Temporal lobe (tissue), 4 donors: ENCODE measurements at places on chromosomes 16 and 17. TPM values are rescaled to one million over a fixed set of nuclear protein-coding genes. Genes with fewer than 3 reads are reported as not detected.

The HOXB13 gene
- not detected for total RNA-seq

The TBC1D3G gene
- 0.74 TPM for total RNA-seq

The CBFA2T3 gene
- total RNA-seq, result 2.5 TPM

The PIMREG gene
- total RNA-seq, result 3.4 TPM

The ZNF830 gene
- total RNA-seq, result 17.2 TPM

The OTOA gene
- total RNA-seq, result 0.25 TPM

The DNAAF8 gene
- total RNA-seq, result 0.49 TPM

The ANKS3 gene
- total RNA-seq, result 18.2 TPM

The HASPIN gene
- total RNA-seq, result 0.25 TPM

The FOXN1 gene
- total RNA-seq, result not detected

The TMEM235 gene
- total RNA-seq, result not detected

The CCDC144A gene
- total RNA-seq, result 34.9 TPM

The CCDC78 gene
- 2.5 TPM for total RNA-seq

The ATAD5 gene
- 7.9 TPM for total RNA-seq

The MLYCD gene
- total RNA-seq, result 2.5 TPM

The TMC8 gene
- 0.49 TPM for total RNA-seq

The C17orf107 gene
- total RNA-seq, result 3.7 TPM

The KLHL10 gene
- total RNA-seq, result 0.25 TPM

The TNK1 gene
- total RNA-seq, result 0.25 TPM

The LHX1 gene
- under 0.01 TPM for total RNA-seq

The KRTAP4-9 gene
- total RNA-seq, result not detected

The TMEM204 gene
- 1.7 TPM for total RNA-seq
